ENCODE measurements at places on chromosomes 6 and 20.

- no peak for DNase-seq
These were observed 53.0 kb downstream of the B3GAT2 start for GRCh38 chr6:70903665-70904452.

DNA sequence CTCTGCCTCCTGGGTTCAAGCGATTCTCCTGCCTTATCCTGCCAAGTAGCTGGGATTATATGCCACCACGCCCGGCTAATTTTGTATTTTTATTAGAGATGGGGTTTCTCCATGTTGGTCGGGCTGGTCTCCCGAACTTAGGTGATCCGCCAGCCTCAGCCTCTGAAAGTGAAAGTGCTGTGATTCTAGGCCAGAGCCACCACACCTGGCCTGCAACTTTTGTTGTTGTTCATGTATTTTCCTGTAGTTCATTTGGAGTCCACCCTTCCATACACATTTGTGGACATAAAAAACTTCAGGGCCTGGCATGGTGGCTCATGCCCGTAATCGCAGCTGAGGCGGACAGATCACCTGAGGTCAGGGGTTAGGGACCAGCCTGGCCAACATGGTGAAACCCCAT, 14.5 kb downstream of the HSPA1B start:
- no peak for DNase-seq

DNA sequence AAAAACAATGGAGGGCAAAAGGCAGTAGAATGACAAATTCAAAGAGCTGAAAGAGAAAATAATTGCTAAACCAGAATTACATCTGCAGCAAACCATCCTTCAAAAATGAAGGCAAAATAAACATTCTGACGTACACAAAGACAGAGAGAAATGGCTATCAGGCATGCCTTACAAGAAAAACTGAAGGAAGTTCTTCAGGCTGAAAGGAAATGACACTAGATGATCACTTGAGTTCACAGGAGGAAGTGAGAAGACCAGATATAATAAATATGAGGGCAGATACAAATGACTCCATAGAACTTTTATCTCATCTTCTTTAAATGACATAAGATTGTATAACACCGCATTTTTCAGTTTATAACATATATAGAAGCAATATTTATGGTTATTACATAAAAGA, 30.0 kb downstream of the DZANK1 start:
- no peak for DNase-seq

DNA sequence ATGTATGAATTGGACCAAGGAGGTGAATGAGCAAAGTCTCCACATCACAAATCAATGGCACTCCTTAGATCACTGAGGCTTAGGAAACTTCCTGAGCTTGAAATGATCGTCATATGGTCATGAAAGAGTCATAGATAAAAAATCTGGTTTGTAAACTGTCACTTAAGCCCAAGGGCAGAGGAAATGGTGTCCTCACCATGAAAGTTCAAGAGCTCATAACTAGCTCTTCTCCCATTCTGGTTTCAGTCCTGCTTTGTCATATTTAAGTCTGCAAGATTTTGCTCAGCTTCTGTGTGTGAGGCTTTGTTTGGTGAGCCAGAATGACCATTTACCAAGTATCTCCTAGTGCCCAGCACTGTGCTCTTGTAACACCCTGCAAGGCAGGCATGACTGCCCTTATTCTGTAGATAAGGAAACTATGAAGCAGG, 60.5 kb downstream of the GJA10 start:
- peak; percentile 40 for DNase-seq

DNA sequence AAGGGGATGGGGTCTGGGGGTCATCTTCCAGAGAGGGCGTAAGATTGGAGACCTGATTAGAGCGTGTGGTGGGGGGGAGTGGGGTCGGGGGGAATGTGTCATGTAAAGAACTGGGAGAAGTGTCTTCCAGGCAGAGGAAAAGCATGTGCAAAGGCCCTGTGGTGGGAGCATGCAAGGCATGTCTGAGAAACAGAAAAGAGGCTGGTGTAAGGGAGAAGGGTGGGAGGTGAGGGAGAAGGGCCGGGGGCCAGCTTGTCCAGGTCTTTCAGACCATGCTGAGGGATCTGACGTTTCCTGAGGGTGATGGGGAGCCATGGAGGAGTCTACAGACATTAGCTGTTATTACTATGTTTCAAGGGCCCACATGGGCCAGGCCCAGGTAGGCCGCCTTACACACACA, 30.4 kb upstream of the FKBP1A start:
- no peak for DNase-seq

- no peak for DNase-seq
These were observed 693 bp upstream of the GNAS-AS1 start for GRCh38 chr20:58851221-58851968.

GRCh38 chr6:147947521-147947920, 395.1 kb upstream of the SASH1 start:
- no peak for DNase-seq

GRCh38 chr6:83216806-83217205, 23.6 kb downstream of the RWDD2A start:
- DNase-seq: no peak

- DNase-seq: no peak
These were observed 145.2 kb upstream of the KCNQ5 start for GRCh38 chr6:72476646-72477045.

DNA sequence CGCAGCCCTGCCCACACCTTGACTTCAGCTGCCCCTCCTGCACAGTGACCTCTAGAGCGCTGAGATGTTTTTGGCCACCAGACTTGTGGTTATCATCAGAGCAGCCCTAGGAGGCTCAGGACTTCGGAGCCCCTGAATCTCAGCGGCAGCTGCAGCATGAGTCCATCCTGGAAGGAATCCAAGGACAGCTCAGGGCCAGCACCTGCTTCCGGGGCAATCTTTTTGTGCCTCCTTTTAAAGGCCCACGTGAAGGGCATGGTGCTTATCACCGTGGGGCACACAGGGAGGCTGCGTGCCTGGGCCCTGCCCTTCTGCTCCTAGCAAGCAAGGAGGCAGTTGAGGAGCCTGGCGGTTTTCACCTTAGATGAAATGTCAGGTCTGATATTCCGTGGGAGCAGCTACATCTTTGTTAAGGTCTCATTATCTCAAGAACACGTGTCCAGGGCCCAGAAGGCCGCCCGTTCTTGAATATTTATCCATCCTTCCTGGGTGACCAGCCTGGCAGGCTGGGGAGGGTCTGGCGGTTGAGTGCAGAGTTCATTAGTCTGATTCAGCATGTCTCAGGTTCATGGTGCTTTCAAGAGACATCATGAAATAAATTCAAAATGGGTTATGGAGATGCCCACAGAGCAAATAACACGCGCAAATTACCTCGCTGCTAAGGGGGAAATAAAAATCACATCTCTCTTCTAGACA, 392.4 kb downstream of the TAF4 start:
- DNase-seq: no peak

DNA sequence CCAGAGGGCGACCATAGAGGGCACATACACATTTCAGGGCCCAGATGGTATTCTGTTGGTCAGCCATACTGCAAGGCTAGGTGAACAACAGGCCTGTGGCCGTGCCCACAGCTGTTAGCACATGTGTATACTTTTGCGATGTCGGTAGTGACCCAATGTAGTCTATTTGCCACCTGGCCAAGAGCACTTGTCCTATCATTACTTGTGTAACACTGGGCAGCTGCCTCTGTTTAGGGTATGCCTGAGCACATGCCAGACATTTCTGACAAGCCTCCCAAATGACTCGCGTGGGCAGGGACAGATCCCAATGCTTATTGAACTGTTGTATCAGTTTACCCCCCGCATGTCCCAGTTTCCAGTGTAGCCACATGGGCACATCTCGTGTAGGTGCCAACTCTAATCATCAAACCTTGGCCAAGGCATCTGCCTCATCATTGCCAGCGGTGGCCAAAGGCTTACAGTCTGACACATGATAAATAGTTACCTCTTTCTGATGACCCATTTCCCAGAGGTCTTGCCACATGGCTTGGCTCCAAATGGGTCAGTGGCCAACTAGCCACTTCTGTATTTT, 74.4 kb upstream of the FBXL4 start:
- DNase-seq: no peak

DNA sequence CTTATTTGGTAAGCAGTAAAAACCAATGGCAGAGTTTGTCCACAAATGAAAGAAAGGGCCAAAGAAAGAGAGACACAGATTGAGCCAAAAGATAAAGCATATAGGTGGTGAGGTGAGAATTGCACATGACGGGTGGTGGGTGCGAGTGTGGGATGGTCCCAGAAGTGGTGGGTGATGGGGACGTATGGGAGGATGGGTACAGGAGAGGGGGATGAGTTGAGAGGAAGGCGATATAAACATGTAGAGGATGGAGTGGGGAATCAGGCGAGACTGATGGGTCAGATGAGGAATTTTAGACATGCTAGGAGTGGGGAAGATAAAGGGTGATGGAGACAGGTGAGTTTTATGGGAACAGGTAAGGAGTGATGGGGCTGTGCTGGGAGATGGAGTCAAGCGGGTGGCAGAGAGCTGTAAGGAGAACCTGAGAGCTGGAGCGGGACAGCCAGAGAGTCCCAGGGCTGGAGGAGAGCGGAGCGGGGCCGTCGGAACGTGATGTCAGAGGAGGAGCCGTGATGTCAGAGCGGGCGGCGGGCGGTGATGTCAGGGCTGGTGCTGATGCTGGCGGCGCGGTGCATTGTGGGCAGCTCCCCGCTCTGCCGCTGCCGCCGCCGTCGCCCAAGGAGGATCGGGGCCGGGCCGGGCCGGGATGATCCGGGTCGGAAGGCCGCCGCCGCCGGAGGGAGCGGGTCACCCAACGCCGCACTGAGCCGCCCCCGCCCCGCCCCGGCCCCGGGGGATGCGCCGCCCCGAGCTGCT, at the start of gene TTBK1:
Gene TTBK1, plus strand, starts transcription at position 574 of the 756 bp plus-strand sequence. CDS start 3,180 bp downstream, outside the sequence.
- DNase-seq: peak; percentile 55

GRCh38 chr20:46349742-46350056, 41.4 kb upstream of the CDH22 start:
- no peak for DNase-seq

DNA sequence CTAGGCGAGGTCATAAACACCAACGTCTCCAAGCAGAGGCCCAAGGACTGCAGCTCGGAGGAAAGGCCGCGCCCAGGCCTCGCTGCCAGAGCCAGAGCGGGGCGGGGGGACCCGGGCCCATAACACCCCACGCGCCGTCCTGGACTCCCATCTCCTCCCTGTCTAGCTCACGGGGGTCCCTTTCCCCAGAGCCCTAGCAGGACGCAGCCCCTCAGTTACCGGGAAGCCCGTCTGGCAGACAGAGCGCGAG, 44.9 kb downstream of the MDFI start:
- no peak for DNase-seq

DNA sequence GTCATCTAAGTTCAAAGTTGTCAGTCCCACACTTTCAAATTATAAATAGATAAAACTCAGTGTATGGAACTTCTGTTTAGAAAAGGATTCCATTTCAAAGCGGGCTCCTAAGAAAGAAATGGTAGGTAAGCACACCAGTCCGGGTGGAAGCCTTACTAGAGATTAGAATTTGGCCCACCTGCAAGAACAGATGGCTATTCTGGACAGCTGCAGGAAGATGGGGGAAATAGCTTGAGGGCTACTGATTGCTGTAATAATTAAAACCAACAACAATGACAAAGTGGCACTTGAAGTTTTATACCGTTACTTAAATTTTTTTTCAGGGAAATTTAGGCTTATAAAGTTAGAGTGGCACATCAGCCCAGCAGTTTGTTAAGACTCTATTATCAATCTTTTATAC, 83.3 kb downstream of the HIVEP2 start:
- no peak for DNase-seq

GRCh38 chr6:16146527-16146955, 17.7 kb downstream of the MYLIP start:
- DNase-seq: no peak

DNA sequence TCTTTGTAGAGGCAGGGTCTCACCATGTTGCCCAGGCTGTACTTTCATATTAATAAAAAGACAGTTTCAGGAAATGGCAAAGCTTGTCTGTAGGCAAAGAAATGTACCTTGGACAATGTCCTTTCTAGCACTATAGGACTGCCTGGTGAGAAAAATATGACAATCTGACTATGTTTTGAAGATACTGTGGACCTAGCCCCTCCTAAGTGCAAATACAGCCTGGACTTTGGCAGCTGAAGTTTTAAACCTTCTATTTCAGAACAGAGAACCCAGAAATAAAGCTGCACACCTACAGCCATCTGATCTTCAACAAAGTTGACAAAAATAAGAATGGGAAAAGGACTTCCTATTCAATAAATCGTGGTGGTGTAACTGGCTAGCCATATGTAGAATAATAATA, 18.9 kb upstream of the IL17A start:
- no peak for DNase-seq

DNA sequence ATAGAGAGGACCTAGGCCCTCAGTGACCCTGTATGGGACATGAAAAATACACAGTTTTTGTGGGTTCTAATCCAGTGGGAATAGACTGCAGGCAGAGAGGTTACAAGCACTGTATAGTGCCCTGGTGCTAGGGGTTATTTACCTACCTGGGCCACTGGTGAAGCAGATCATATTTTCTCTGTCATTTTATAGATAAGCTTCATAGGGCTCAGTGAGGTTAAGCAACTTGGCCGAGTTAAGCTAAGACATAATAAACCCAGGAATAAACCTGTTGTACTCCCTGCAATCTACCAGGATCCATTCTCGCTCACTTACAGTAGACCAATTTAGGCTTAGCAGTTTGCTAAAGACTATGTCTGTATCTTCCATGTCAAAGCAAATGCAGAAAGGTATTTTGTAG, 340.6 kb upstream of the KHDRBS2 start:
- DNase-seq: no peak

DNA sequence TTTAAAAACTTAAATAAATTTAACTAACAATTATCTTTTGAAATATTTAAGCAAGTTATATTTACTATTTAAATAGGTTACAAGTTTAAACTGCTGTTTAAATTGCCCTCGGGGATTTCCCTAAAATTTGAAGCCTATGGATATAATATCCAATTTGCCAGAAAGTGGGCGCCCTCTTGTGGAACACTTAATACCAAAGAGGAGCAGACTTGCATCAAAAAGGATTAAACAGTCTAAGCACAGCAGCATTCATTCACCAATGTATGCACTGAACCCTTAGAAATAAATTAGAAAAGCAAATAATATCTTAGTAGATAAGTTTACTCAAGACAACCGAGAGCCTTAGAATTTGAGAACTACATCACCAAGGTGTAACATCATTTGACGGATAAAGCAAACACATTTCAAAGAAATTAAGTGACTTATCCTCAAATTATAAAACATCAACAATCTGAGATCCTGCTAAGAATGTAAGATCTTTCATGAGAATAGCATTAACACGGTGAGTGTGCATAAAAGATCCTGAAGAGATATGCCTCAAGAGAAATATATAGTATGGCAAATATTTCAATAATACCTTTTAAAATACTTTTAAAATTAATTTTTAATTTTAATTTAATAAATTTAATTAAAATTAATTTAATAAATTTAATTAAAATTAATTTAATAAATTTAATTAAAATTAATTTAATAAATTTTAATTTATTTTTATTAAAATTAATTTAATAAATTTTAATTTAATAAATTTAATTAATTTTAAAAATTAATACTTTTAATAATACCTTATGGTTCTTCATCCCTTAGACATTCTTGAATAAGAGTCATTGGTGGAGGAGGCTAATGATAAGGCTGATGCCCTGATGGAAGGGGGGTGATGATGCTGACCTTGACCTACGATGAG, 11.5 kb upstream of the MEP1A start:
- peak; percentile 24 for DNase-seq

Measured in activated CD4-positive, alpha-beta memory T cell treated with anti-CD3 and anti-CD28 coated beads for 36 hours (primary cell).